ENCODE measurements at places on chromosomes 5 and 9.

GRCh38 chr9:98231770-98232478 lies 23.5 kb downstream of the TBC1D2 start:
- DNase-seq: no peak

DNA sequence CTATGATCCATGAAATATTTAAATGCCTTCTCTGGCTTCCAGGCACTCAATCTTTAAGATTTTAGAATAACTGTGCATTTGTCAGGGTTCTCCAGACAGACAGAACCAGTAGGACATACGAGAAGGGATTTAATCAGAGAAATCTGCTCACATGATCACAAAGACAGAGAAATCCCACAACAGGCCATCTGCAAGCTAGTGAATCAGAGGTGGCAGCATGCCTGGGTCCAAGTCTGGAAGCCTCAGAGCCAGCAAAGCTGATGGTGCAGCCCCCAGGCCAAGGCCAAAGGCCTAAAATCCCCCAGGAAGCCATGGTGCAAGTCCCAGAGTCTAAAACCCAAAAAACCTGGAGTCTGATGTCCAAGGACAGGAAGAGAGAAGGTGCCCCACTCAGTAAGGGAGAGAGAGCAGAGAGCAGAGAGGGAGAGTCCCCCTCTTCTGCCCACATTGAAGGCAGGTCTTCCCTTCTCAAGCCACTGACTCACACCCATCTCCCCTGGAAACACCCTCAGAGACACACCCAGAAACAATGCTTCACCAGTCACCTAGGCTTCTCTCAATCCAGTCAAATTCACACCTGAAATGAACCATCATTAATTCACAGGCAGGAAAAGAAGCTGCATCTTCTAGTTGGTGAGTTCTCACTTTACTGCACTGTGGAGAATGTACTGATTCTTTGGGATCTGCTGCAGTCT lies 48.7 kb downstream of the CAMSAP1 start:
- DNase-seq: no peak

- DNase-seq: no peak
These were observed 40.4 kb downstream of the SAR1B start for GRCh38 chr5:134592141-134592746.

DNA sequence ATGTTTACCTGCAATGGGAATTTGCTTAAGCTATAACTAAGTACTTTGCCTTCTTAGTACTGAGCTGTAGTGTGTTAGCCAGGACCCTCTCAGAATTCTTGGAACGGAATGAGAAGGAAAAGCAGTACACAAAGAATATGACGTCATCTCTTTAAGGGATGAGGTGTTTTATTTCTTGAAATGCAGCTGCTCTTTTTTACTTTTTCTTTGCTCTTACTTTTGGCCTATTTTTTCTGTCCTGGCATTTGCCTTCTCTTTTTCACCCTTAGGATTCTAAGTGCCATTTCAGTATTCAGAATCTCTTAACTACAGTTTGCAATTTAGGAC lies 10.1 kb downstream of the KIF2A start:
- no peak for DNase-seq

- DNase-seq: no peak
These were observed 171.3 kb upstream of the GAS1 start for GRCh38 chr9:87118594-87118993.

DNA sequence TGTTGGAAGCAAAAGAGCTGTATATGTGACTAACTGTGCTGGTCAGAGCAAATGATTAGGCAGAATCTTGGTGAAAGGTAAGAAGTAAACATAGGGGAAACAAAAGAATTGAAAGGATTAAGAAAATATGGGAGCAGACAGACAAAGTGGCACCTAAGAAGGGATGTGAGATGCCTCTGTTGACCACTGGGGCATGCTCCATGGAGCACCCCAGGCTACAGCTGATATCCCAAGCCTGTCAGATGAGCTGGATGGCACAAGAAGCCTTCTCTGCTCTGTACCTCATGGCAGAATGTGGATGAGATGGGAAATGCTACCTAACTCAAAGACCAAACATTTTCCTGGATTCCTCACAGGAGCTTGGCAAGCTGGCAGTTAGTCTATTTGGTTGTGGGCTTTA lies 89.3 kb upstream of the SLIT3 start:
- no peak for DNase-seq

DNA sequence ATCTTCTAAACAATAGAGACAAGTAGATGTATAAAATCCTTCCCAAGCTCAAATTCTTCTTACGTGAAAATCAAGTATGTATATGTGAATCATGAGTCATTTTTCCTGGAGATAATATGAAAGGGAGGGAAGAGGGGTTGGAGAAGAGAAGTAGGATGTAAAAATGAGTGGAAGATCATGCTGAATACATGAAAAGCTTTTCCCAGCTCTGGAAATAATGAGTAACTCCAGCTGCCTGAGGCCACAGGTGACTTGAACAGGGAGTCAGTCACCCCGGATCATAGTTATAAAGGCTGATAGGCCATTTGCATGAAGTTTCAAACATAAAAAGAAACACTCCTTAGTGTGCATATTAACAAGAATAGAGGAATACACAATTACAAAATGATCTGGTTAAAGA lies 486.7 kb downstream of the EFNA5 start:
- DNase-seq: no peak

DNA sequence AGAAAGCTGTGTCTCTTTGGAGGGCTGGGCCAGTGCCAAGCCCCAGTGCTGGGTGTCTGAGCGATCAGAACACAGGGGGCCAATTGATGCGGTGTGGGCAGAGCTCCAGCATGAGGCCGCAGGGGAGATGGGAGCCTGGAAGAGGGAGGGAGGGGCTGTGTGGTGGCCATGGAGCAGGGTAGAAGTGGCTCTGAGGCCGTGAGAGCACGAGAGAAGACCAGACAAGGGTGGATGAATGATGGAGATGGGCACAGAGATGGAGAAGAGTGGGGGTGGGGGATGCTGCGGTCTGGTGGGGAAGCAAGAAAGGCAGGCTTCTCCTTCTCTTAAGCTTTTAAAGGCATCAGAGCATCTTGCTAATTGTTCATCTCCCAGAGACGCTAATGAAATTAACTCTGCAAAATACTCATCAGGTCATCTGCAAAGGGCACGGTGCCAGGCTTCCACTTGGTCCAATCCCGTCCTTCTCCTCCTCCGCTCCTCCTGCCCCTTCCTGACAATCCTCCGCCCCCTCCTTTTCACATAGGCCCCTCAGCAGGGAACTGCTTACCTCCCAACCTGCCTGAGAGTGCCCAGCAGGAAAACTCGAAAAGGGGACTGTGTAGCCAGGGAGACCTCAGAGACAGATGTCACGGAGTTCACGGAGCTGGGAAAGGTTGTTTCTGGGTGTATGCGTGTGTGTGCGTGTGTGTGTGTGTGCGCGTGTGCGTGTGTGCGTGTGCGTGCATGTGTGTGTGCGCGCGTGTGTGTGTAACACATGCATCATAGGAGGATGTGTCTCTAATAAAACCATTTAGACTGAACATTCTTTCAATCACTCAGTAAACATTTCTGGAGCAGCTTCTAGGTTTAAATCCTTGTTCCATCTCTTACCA lies 7.1 kb upstream of the UNC5A start:
- no peak for DNase-seq

GRCh38 chr5:36147681-36148080 lies 4.0 kb downstream of the LMBRD2 start:
- no peak for DNase-seq

DNA sequence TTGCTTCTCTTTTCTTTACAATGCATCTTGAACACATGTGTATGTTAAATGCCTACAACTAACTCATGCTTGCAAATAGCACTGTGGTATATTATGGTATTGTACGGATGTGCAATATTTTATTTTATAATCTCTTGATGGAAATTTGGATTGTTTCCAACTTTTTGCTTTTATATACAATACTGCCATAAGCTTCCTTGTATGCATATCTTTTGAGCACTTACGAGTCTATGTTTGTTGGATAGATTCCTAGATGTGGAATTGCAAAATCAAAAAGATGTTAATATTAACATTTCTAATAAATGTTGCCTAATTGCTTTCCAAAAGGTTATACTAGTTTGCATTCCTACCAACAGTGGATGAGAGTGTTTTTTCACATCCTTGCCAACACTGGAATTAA lies 3.4 kb upstream of the GALNT12 start:
- no peak for DNase-seq

DNA sequence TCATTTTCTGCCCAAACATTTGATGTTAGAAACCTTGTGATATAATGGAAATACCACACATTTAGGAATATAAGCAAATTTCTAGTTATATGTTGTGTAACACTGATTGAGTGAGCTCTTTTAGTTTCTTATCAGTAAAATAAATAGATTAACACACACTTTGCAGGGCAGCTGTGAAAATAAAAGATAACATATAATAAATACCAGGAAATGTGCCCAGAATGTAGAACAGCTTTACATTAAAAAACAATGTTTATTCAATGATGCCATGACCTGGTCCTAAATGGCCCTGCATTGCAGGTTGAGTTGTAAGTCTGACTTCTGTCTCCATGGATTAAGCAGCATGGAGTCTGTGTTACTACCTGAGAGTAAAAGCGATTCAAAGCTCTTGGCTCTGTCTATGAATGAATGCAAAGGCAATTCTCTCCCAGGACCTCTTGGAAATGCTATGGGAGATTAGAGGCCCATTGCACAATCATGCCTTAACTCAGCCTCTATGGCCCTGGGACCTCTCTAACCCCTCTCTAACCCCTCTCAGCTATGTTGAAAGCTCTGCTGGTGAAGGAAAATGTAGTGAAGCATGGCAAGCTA lies 296.0 kb upstream of the ACTBL2 start:
- DNase-seq: no peak

DNA sequence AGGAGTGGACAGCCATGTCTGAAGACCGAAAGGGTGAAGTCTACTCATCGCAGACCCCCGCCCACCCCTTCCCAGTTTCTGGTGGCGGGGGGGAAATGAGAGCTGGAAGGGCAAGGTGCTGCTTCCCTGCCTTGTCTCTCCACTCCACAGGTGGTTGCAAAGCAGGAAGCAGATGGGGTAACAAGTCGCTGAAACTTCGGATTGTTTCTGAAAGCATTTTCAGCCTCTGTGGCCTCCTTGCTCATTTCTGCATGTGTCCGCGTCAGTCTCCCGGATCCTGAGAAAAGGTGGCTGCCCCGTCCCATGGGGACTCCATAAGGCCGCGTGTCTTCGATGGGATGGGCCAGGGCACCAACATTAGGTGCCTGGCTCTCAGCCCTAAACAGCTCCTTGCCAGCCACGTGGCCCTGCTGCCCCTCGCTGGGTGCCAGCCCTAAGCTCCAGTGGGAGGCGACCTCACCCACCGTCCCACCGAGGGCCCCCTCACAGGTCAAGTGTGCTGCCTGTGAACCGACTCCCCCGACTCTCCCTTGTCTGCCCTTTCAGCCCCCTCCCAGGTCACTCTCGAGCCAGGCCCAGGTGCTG lies 971 bp downstream of the PHYKPL start:
- DNase-seq: no peak

DNA sequence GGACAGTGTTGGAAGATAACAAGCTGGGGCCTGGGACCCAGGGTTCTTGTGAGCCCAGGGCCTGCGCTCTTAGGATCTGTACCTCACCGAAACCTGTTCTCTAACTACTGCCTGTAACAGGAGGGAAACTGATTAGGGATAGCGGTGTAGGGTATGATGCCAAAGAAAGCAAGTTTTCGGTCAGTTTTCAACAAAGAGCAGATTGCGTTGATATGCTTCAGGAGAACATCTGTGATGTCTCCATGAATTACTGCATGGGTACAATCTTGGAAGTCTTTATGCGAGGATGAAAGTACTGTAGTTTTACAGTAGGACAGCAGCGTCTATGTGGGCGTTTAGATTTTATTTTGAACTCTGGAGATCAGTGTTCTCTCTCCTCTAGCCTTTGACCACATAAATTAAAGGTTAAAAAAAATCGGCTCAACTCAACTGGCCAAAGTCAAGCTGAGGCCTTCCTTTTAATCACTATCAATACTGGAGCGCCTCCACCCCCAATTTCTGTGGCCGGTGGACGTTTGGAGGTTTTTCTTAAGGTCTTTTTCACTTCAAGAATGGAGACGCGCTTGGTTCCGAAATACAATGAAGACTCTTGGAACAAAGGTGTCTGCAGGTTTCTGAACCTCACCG lies 3.0 kb downstream of the NFIL3 start:
- DNase-seq: no peak

GRCh38 chr9:116899337-116900006 lies 212.4 kb downstream of the TRIM32 start:
- no peak for DNase-seq

- DNase-seq: no peak
These were observed 348.7 kb downstream of the GLIS3 start for GRCh38 chr9:3951161-3951665.

GRCh38 chr9:135297456-135298075 lies 182.0 kb upstream of the PPP1R26 start:
- no peak for DNase-seq

Data from stimulated activated CD8-positive, alpha-beta memory T cell treated with anti-CD3 and anti-CD28 coated beads, Interleukin-4, amount 100 ng/mL, for 48 hours (primary cell).